ENCODE measurements at places on chromosomes 16 and 17.

DNA sequence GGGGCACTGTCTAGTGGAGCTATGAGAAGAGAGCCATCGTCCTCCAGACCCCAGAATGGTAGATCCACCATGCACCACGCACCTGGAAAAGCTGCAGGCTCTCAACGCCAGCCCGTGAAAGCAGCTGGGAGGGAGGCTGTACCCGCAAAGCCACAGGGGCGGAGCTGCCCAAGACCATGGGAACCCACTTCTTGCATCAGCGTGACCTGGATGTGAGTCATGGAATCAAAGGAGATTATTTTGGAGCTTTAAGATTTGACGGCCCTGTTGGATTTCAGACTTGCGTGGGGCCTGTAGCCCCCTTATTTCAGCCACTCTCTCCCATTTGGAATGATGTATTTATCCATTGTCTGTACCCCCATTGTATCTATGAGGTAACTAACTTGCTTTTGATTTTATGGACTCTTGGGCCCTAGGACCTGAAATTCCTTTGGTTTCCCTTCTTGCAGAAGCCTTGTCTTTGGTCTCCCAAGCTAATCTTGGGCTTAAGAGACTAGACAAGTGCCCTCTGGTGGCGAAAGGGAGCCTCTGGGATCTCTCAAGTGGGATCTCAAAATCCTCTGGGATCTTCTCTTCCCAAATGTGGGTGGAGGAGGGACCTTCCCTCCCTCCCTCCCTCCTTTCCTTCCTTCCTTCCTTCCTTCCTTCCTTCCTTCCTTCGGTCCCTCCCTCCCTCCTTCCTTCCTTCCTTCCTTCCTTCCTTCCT, 58.2 kb upstream of the HAPSTR1 start:
- DNase-seq, result no peak

GRCh38 chr17:65366102-65366844, 195.2 kb downstream of the AXIN2 start:
- no peak for DNase-seq

DNA sequence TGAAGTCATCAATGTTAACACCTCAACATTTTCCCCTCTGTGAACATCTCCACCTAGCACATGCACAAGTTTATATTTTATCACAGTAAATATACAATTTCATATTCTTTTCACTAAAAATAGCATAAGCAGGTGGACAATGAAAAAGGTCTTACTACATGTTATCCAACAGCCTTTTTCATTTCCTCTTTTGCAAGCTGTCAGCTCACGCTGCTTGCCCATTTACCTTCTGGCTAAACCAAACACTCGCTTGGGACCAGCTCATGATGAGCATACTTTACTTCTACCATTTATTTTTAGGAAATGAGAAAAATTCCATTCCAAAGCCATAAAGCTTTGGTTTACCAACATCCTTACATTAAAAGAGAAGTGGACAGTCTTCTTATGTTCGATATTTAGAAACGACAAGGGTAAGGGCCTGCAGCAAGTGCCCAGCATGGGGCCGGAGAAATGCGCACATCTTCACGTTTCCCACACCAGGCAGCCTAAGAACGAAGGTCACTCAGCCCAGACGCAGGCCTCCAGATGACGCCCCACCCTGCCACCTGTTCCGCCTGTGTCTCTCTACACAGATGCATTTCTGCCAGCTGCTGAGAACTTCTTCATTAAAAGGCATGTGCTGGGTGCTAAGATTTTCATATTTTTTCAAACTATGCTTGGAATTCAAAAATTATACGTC, 13.9 kb downstream of the SNN start:
- no peak for DNase-seq

- no peak for DNase-seq
These were observed 158.3 kb upstream of the PLCG2 start for GRCh38 chr16:81620796-81621195.

DNA sequence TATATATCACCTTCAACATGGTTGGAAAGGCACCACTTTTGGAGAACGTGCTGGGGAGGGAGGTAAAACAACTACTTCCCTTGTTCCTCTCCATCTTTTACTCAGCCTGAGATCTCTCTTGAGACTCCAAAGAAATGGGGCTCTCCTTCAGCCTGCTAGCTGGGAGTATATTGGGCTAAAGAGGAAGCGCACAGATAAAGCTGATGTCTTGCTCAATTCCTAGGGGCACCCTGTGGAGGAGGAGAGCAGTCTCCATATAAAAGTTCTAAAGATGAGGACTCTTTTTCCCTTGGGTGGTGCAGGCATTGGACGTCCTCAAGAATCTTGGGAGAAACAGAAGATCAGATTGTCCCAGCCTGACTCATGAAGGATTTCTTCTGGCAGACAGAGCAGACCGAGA, 4.6 kb upstream of the ETV4 start:
- no peak for DNase-seq

DNA sequence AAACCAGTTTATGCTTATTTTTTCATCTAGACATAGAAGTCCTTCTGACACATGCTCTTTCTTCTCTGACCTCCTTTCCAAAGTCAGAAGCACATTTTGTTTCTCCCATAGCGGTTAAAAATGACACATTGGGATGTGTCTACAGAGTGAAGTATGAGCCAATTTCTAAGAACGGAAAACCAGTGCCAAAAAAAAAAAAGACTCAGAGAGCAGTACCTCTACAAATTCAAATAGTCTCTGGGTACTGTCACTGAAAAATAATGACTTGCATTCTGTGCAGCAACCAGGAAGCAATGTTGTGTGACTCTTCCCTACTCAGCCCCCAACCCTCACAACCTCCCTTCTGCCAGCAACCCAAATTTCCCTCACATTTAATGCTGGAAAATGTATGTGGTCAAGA, 145.5 kb upstream of the PMFBP1 start:
- no peak for DNase-seq

DNA sequence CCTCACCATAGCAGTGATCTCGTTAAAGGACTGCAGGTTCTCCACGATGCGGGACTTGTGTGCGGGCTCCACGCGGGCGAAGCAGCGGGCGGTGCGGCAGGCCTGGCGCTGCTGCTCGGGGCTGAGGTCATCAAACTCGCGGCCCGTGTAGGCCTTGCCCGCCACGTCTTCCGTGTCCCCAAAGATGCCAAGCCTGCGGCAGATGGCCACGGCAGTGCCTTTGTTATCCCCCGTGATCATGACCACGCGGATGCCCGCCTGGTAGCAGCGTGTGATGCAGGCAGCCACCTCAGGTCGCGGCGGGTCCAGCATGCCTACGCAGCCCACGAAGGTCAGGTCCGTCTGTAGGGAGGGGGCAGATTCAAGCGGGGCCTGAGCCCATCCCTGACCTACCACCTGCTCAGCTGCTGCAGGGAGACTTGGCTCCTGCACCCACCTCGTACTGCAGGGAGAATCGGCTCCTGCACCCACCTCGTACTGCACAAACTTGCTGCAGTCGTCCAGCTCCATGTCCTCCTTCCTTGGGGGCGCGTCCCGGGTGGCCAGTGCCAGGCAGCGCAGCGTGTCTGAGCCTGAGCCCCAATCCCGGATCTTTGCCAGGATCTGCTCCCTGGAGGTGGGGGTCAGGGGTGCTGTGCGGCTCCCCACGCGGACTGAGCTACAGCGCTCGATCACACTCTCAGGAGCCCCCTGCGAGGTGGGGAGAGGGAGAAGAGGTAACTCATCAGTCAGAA, 23.1 kb downstream of the ATP2A3 start:
- no peak for DNase-seq

DNA sequence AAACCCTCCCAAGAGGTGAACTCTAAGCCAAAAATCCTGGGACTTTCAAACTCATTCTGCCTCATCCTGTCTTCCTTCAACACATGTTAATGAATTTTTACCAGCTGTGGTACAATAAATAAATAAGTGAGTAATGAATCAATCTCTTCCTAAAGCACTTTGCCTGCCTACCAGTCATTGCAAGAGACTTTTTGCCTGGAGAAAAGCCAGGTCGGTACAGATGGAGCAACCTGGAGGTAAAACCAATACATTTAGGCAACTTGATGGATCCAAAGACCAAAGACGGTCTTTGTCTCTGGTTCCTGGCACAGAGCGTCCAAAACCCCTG, 324.2 kb downstream of the PMP22 start:
- no peak for DNase-seq

GRCh38 chr17:46097497-46097896, 95.7 kb downstream of the KANSL1 start:
- DNase-seq, result no peak

DNA sequence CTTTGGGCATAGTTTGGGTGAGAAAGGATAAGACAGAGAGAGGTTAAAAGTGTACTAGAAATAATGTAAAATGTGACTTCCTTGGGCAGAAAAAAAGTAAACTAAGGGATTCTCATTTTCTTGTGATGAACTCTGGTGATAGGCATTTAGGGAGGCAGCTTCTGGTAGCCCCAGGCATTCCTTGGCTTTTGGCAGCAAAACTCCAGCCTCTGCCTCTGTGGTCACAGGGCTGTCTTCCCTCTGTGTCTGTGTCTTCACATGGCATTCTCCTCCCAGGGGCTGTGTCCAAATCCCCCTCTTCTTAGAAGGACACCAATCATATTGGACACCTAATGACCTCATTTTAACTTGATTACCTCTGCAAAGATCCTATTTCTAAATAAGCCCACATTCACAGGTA, 54.7 kb downstream of the HS3ST3B1 start:
- DNase-seq, result no peak

GRCh38 chr16:49602976-49603310, 229.3 kb downstream of the C16orf78 start:
- no peak for DNase-seq

- no peak for DNase-seq
These were observed 44.6 kb downstream of the GNA13 start for GRCh38 chr17:65011966-65012365.

GRCh38 chr16:9139965-9140364, 48.5 kb downstream of the HAPSTR1 start:
- DNase-seq, result no peak

GRCh38 chr17:39861235-39861634, 2.9 kb downstream of the IKZF3 start:
- DNase-seq, result no peak

GRCh38 chr17:1727876-1728630, 3.5 kb downstream of the WDR81 start:
- no peak for DNase-seq

- no peak for DNase-seq
These were observed 21.5 kb upstream of the KCNJ16 start for GRCh38 chr17:70053241-70054234.

DNA sequence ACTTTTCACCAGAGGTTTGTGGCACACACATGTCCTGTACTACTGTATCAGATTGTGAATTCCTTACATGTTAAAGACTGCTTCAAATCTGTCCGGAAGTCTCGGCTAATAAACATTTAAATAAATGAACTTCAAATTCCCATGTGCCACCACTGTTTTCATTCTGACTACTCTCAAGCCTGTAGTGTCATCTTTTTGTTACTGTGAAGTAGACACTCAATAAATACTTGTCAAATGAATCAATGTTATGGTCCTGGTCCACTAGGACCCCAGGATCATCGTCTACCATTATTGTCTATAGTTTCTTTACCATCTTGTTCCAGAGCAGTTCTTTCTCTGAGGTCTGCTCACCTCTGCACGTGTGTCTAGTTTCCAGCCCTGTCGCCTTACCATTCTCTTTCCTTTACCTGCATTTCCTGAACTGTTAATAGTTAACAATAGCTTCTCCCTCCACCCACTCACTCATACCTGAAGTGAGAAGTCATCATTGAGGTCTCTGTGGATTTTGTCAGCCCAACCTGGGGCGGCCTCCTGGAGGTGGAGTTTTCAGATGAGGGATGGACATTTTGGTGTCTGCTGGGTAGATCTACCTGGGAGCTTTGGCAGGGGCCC, 333.0 kb downstream of the SEC14L1 start:
- no peak for DNase-seq
